H1 (cell line): ENCODE measurements at places on chromosomes 2 and 18.

GRCh38 chr2:54724560-54725342 lies 1.3 kb downstream of the EML6 start:
- DNase-seq = peak; percentile 67

DNA sequence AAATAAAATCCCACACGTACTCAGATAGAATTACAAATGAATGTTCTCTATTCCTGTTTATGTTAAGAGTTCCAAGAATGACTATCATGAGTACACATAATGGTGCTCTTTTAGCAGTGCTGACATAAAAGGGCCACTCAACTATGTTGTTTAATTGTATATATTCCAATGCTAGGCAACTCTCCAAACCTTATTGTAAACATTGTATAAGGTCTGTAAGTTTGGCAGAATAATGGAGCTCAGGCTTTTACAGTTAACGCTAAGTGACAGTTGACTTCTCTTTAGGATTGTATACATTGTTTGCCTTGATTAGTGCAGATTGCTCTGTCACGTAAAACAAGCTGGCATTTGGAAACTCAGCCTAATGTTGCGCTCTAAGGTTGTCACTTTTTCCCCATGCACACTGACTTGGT lies 20.8 kb downstream of the RBMS1 start:
- DNase-seq = no peak

GRCh38 chr2:101341421-101341820 lies 32.9 kb upstream of the RNF149 start:
- peak; percentile 77 for DNase-seq

DNA sequence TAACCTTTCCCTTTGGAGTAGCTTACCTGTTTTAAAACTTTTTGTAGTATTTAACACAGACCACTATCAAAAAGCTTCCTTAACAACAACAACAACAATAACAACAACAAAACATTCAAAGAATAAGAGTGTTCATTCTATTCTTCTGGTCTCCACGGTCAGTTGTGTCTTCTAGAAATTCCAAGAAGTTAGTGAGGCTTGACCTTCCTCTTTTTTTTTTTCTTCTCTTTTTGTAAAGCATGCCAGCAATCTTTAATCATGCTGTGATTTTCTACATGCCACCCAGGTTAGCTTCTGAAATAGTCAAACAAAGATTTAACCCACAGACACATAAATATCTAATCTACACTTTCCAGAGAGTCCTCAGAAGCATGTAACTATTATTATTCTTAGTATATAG lies 28.4 kb upstream of the KLHL14 start:
- no peak for DNase-seq

DNA sequence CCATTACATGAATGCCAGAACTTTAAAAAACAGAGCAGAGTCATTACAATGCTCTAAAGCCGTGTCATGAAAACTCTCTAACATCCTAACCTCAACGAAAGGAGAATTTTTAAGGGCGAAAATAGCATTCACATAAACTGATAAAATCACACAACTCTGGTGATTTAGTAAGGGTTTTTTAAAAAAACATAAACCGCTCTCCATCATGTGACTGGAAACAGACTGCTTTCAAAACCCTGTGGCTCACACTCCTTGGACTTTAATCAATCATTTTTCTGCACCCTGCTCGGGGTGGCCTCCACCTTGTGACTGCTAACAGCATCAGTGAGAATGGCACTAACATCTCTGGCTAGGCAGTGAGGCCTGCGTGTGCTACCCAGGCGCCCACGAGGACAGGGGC lies 12.1 kb downstream of the DOCK10 start:
- no peak for DNase-seq

- DNase-seq = peak; percentile 77
These were observed 140.1 kb upstream of the SIX3 start for GRCh38 chr2:44801289-44801840.

DNA sequence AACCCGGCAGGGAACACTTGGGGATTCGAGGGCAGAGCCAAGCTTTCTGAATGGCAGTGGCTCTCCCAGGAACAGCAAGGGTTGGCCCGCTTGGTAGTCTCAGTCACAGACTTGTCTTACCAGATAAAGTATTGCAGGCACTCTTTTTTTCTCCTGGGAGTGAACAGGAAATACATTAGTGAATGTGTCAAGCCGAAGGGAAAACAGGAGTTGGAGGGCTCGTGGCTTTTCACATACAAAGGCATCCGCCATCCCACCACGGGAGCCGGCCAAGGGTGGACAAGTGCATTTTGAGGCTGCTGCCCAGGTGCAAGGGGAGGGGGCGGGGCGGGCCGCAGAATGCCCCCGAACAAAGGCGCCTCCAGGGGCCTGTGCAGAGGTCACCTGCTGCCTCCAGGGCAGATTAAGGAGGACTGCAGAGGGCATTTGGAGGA lies 163.3 kb upstream of the SIX3 start:
- DNase-seq = no peak

DNA sequence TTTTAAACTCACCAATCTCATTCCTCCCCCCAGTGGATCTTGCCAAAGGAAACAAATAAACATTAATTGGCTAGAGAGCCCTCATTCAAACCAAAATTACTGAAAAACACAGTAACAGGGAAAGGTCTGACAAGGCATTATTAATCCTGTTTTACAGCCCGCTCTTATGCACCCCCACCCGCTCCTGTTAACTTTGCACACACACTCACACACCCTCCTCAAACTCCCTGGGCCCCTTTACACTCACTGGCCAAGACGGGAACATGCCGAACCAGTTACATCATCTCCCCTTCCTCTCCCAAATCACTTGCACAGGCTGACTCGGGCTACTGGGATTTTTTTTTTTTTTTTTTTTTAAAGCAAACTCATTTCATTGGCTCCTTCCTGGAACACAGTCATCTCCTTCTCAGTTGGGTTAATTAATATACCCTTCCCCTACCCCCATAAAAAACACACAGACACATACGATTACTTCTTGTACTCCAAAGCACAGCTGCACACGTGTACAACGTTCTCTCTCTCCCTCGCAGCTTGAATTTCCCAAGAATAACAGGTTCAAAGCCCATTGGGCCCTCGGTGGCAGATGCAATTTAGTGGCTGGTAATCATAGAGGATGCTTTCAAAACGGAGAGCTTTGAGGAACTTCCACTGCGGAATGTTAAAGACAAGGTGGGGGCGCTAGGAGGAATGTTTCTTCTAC lies 31.8 kb downstream of the KLF7 start:
- DNase-seq = no peak

DNA sequence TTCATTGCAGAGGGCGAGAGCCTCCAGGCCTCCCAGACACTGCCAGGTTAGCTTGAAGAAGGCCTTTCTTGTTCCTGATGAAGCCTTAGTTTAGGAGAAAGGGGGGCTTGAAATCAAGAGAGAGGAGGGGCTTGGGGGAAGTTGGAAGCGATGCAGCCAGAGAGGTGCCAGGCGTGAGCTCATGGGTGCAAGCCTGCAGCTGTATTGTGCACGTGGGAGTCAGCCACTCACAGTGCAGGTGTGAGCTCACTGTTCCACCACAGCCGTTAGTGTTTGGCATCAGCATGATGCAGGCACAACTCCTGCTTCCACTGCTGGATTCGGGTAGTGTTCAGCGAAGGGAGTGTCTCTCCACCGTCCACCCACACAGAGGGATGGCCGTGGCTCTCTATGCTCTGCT lies 68.4 kb upstream of the ALPP start:
- no peak for DNase-seq
